ENCODE measurements at places on chromosomes 12 and 14.

GRCh38 chr14:59228421-59228820, 40.0 kb downstream of the DAAM1 start:
- no peak for DNase-seq

DNA sequence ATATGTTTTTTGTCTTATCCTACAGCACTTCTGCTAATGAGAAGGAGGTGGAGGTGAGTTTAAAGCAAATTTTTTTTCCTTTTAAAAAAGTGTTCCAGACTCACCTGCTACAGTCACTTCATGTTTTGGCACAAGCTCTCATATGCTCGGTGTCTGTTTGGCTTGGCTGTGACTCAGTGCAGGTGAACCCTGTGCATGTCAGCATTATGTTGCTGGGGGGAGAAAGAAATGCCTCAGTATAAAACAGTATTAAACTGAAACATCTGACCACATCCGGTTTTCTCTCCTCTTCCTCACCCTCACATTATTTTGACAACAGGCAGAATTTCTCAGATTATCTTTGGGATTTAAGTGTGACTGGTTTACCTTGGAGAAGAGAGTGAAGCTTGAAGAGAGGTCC, 105.2 kb downstream of the DNAI7 start:
- DNase-seq = no peak

DNA sequence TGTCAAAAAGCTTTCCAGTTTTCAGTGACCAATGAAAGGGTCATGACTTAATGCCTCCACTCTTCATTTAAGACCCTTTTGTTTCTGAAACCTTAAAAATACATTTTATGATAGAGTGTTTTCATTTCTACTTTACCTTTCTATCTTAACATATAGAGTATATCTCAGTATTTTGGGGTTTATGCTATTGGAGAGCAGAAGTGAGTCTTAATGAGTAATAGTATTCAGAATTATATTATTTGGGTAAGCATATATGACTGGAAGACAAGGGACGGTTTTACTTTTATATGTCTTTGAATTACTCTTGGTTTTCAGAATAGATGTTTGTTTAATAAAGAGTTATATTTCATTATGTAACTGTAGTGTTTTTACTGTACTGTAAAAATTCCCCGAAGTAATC, 10.8 kb downstream of the ARHGAP5 start:
- DNase-seq = no peak

GRCh38 chr12:108196319-108196718, 67.2 kb downstream of the WSCD2 start:
- DNase-seq = no peak

- no peak for DNase-seq
Measured at GRCh38 chr14:89844508-89844907, 110.0 kb downstream of the EFCAB11 start.

GRCh38 chr12:119102274-119102673, 76.5 kb upstream of the HSPB8 start:
- no peak for DNase-seq

GRCh38 chr12:78121969-78122610, 291.4 kb downstream of the NAV3 start:
- DNase-seq = no peak

- no peak for DNase-seq
Measured at GRCh38 chr14:23162800-23163199, 20.7 kb downstream of the SLC7A8 start.

- DNase-seq = no peak
Measured at GRCh38 chr14:51939755-51940301, 49.5 kb upstream of the RTRAF start.

- DNase-seq = no peak
Measured at GRCh38 chr12:111954969-111955368, 58.0 kb downstream of the TMEM116 start.
